ENCODE measurements at places on chromosomes 7 and 10. TPM values are rescaled to one million over a fixed set of nuclear protein-coding genes. Genes with fewer than 3 reads are reported as not detected.

Gene ACSL5
- total RNA-seq: not detected

Gene IRF5
- 19.5 TPM for total RNA-seq

Gene CHAT
- total RNA-seq: not detected

Gene LSM5
- total RNA-seq: 30.4 TPM

Gene EBLN1
- not detected for total RNA-seq

Gene TMEM225B
- total RNA-seq: not detected

Gene CRHR2
- not detected for total RNA-seq

Gene FBXO24
- total RNA-seq: 0.21 TPM

Gene SPAM1
- total RNA-seq: not detected

Gene FOXP2
- 0.46 TPM for total RNA-seq

Gene PTPN20
- total RNA-seq: 0.63 TPM

Gene OR2A25
- not detected for total RNA-seq

Gene TMEM229A
- total RNA-seq: not detected

Gene ANKRD1
- 3.3 TPM for total RNA-seq

Gene EPO
- total RNA-seq: not detected

Gene KLF14
- not detected for total RNA-seq

Gene PARD3
- total RNA-seq: 29.0 TPM

Gene ITPRID1
- total RNA-seq: not detected

Gene CFAP46
- total RNA-seq: 0.79 TPM

Gene CH25H
- total RNA-seq: not detected

Gene DKK1
- total RNA-seq: 74.1 TPM

Gene IFIT3
- 0.93 TPM for total RNA-seq

Gene DLX6
- not detected for total RNA-seq

Gene MUC3A
- total RNA-seq: not detected

Gene C10orf67
- 0.28 TPM for total RNA-seq

Gene RELN
- total RNA-seq: not detected

Gene LRRC18
- total RNA-seq: not detected

Gene RSPH10B
- total RNA-seq: not detected

Gene C7orf33
- total RNA-seq: not detected

Gene SPDYE6
- not detected for total RNA-seq

Gene ATP6V0A4
- 0.23 TPM for total RNA-seq

Gene TET1
- total RNA-seq: 0.85 TPM

Gene KCP
- total RNA-seq: 0.49 TPM

Gene PRPS1L1
- not detected for total RNA-seq

Gene TAS2R3
- total RNA-seq: 0.35 TPM

Gene MMRN2
- total RNA-seq: 4.8 TPM

Gene CTAGE4
- total RNA-seq: 1.4 TPM

Gene LRRC4
- 12.6 TPM for total RNA-seq

Gene OLAH
- total RNA-seq: not detected

Gene STK31
- not detected for total RNA-seq

Gene NFE2L3
- total RNA-seq: 11.4 TPM

Gene ORC5
- 29.2 TPM for total RNA-seq

Data from airway epithelial cell (primary cell).